NT2/D1 (cell line): ENCODE measurements at places on chromosomes 1 and 21.

- no peak for DNase-seq
Measured at GRCh38 chr1:67338642-67339041, 31.0 kb downstream of the IL12RB2 start.

- no peak for DNase-seq
Measured at GRCh38 chr1:44460107-44460882, 55.2 kb downstream of the RNF220 start.

DNA sequence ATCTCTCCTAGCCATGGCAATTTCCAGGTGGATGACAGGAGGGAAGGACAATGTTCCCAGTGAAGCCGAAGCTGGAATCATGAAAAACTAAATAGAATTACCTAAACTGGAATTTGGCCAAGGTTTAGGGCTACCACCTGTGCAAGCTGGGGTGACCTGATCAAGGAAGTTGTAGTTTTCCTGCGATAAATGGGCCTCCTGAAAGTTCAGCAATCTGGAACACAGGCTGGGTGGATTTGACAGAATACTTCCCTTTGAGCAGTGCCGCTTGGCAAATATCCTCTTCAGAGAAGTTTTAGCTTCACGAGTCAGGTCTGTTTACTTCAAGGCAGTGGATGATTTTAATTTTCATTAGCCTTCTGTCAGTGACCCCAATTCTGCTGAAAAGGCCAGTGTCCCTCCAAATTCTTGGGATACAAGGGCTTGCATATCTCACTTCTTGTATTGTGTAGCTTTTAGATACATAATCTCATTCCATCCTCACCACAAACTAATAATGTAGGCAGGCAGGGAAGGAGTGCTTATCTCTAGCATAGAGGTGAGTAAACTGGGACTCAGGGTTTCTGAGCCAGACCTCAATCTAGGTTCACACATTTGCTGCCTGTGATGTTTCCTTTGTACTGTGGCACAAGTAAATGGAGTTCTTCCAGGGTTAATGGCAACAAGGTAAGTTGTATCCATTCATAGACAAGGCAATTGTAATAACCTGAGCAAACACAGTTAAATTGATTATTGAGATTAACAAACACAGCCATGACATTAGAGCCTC lies 349.4 kb downstream of the NUF2 start:
- DNase-seq, result no peak

DNA sequence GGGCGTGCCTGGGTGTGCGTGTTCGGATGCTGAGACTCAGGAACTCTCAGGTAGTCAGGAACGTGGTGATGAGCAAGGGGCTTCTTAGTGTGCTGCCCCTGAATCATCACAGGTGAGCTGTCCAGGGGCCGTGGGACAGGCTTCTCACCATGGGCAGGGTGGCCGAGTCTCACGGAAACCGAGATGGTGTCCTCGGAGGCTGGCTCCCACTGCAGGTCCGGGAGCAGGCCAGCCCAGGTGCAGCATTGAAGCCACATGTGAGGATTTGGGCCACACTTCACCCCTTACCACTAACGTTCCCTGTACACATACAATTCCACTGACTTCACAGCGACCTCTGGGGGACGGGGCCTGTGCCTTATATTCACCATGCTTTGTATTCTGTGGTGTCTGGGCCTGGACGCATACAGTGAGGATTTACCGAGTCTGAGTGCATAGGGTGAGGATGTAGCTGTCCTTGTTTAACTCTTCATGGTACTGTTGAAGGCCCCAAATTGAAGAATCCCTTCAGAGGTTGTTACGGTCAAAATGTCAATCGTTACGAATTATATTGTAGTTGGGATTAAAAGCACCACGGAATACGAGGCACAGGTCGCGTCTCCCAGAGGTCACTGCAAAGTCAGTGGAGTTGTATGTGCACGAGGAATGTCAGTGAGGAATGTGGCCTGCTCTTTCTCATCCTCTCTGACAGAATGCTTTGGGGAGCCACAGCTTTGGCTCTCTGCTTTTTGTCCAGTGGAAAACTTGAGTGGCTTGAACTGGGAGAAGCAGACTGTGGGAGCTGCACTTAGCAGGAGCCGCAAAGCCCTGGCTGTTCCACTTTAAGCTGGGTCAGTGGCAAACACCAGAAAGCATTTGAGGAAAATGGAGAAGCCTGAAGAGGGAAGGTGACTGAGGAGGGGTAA lies 95.3 kb downstream of the MTR start:
- DNase-seq, result no peak

GRCh38 chr1:6612641-6613360 lies 730 bp upstream of the PHF13 start:
- no peak for DNase-seq

GRCh38 chr1:62716397-62716796 lies 28.2 kb upstream of the DOCK7 start:
- no peak for DNase-seq

GRCh38 chr1:243850202-243850451 lies at the start of gene AKT3:
Gene AKT3, minus strand, starts transcription at chr1:243850243. Its CDS starts 7,073 bp downstream, at chr1:243843170.
- peak; percentile 58 for DNase-seq

GRCh38 chr1:20601129-20601825 lies 12.4 kb downstream of the CDA start:
- no peak for DNase-seq

DNA sequence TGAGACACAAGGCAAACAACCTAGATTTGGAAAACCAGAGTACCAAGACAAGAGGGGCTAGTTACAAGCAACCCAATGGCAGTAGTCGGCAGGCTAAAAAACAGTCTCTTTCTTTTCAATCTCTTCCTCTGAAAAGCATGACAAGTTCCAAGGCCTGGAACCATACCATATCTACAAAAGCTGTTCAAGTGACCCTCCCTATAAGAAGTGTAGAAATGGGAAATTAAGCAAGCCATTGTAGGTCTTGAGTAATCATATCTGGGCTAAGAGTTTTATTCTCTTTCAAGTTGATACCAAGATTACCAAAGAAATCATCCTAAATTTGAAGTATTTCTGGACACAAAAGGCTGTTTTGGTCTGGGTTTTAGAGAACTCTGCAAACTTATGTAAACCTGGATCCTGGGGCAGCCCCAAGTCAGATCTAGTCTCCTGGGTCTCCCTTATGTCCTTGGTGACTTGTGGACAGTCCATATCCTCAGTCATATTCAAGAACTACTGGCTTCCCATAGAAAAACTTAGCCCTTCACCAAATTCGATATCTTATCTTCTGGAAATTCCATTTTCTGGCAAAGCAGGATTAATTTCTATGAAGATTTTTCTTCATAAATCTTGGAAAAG lies 24.7 kb downstream of the FMO3 start:
- no peak for DNase-seq

DNA sequence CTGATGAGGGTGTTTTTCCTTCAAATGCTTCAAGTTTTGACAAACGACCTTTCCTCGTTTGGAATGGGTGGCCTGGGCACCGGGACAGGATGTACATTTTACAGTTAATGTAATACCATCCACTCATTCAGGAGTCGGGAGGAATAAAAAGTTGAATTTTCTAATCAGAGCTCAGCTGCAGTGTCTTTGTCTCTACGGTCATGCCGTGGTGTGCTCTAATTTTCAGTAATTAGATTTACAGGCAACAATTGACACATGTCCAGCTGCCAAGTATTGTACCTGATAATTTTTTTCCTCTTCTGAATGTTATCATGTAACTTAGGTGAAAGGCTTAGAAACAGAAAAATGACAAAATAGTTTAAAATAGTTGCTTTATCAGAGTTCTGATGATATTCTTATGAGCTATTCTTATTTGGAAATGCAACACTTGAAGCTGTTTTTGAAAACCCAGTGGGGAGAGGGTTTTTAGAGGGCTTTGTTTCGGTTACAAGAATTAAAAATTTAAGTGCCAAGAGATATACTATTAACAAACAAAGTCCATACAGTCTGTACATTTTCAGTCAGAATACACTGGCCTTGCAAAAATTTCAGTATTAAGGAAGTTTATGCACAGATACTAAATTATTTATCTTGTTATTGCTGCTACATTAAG lies 1.0 kb downstream of the CDKN2C start:
- DNase-seq, result no peak

DNA sequence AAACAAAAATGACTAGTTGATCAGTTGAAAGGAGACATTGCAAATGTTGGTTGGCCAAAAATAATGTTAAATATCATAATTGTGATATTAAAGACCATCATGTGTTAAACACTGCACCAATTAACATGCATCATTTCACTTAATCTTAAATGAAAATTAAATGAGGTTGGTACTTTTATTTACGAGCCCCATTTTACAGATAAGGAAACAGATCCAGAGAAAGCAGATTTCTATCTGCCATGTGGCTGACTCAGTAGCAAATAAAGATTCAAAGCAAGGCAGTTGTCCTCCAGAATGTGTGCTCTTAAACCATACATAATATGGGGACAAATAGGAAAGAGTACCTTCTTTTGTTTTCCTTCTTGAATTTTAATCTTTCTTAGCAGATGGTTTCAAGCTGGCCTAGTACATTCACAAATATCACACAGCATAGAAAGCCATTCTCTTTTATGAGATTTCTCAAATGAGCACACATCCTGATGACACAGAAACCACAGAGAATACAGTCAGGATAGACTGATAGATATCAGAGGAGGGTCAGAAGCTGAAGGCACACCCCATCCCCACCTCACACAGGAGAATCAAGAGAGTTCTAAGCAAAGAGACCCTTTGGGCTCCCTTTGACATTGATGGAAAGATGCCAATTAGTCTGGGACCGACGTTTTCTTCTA lies 647.9 kb upstream of the CAMK1G start:
- no peak for DNase-seq

DNA sequence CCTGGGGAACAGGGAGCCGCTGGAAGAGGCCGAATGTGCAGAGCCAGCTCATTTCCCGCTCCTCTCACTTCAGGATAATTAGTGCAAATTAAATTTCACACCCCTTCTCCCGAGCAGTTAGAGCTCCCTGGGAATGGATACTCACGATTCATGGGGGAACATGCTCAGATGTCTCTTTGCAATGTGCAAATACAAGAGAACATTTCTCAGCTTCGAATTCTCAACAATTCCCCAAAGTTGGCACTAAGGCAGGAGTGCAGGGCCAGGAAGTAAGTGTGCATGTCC lies 54.9 kb downstream of the CAMK2N1 start:
- no peak for DNase-seq

DNA sequence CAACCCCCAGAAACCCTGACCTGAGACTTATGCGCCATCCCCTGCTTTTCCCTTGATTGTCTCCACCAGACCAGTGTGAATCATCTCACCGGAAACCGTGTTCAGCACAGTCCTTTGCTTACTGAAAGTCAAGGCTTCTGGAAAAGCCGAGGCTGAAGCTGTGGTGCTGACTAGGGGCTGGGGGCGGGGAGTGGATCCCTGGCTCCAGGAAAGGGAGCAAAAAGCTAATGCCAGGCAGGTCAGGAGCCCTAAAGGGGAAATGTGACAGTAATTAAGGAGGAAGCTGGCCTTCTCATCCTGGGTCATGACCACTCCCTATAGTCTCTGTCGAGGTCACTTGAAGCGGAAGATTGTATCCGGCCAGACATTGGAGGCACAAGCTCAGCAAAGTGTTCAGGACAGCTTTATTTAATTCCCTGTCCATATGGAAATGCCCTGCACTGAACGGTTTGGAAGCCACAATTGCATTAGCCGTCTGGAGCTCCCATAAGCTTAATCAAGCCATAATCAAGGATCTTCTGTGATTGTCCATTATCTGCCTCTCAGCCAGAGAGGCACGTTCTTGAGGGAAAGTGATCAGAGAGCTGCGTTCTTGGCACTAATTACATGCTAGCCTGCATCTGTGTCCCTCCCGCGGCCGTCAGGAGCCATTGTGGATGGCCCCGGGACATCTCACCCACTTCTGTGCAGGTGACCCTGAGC lies 403.6 kb downstream of the RRAGC start:
- DNase-seq, result no peak

GRCh38 chr1:243587823-243588560 lies 262.1 kb downstream of the AKT3 start:
- no peak for DNase-seq

DNA sequence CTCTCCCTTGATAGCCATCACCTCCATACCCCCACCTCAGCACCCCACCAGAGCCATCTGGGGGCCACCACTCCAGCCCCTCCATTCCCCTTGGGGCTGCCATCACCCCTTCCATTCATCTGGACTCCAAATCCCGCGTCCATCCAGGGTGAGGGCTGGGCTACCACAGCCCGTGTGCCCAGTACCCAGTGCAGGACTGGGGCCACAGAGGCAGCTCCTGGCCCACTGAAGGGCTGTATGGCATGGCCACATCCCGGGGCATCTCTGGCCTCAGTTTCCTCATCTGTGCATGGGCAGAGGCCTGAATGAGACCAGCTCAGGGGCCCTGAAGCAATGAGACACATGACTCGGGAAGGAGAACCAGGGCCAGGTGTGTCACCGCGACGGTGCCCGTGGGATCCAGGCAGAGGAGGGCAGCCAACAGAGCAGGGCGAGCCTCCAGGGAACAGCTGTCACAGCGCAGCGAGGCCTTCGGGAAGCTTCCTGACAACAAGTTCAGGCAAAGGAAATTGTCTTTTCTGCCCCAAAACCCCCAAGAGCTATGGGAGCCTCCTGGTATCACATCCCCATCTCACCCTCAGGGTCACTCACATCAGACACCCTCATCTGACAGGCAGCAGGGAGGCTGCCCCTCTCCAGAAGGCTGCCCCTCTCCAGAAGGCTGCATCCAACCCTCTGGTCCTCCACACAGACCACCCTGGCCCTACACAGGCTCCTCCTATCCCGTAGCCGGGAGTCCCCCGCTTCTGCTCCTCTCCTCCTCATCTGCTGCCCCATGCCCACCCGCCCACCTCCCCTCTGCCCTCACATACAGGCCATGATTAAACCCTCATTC lies 76.3 kb downstream of the MEGF6 start:
- no peak for DNase-seq

- DNase-seq, result no peak
Measured at GRCh38 chr1:87781554-87781953, 452.9 kb downstream of the LMO4 start.
